ENCODE measurements at places on chromosomes 12 and 14. TPM values are rescaled to one million over a fixed set of nuclear protein-coding genes. Genes with fewer than 3 reads are reported as not detected.

Gene COPS7A
- total RNA-seq = 27.7 TPM

Gene WIF1
- 0.78 TPM for total RNA-seq

Gene ZBTB42
- total RNA-seq = 21.8 TPM

Gene MYF6
- not detected for total RNA-seq

Gene DIO2
- total RNA-seq = under 0.01 TPM

Gene CDCA3
- 0.52 TPM for total RNA-seq

Gene TMEM119
- total RNA-seq = 6.5 TPM

Gene OSBPL8
- 41.2 TPM for total RNA-seq

Gene RDH16
- total RNA-seq = 1.3 TPM

- H3K4me3 ChIP-seq = no peak overlapping the region
- no peak overlapping the region for H3K27ac ChIP-seq
- peaks cover 4% of the 10 kb centered on the region for H3K27me3 ChIP-seq
Observed at GRCh38 chr12:107670999-107671643, 14.5 kb upstream of the PWP1 start.

DNA sequence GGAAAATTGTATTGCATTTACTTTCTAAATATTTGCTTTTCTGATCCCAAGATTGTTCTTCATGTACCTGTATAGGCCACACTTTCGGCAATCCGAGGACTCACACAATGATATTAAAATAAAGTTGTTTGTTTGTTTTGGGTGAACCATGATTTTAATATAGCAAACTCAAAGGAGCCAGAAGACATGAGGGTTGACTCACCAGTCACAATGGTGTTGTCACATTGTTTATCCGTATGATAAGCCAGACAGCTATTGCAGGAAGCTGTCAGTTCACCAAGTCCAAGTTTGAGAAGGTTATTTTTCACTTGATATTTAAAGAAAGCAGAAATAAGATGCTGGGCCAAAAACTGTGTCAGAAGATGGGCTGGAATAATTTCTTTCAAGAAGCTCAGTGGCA is 67.1 kb upstream of the CPM start:
- H3K27me3 ChIP-seq = no peaks in the 10 kb centered on the region
- no peaks in the 10 kb centered on the region for H3K4me1 ChIP-seq
- DNase-seq = no peak
- H3K4me3 ChIP-seq = no peak overlapping the region

GRCh38 chr12:99722690-99723486 is 75.3 kb downstream of the GARIN6 start:
- no peaks in the 10 kb centered on the region for H3K27me3 ChIP-seq
- no peaks in the 10 kb centered on the region for H3K4me1 ChIP-seq
- H3K27ac ChIP-seq = no peak overlapping the region

DNA sequence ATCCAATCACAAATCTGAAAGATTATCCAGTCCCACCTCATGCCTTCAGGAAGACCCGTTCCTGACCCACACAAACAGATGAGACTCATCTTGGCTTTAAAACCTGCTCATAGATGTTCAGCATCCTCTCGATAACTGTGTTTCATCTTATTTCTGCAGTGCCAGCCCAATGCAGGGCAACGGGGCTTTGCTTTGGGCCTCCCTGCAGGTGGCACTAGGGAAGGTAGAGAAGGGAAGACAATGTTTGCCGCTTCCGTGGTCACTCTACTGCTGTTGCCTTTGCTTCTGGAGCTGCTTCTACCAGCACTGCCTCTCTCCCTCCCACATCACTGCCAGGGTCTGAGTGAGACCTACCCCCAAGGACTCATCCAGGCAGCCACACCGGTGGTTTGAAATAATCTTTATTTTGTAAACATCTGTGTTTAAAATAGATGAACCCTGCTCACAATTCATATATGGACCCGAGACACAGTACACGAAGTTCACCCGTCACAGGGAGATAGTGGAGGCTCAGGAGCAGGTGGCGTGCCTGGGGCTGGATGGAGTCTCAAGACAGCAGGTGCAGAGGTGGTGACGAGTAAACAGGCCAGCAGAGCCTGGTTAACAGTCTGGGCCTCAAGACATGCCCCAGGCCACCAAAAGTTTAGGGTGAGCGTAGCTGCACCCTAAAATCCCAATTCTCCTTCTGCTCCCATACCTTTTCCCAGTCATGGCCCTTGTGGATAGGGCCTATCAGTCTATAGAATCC is 3.1 kb upstream of the GPX2 start:
- H3K4me3 ChIP-seq = no peak overlapping the region
- H3K36me3 ChIP-seq = peaks cover 2% of the 10 kb centered on the region
- peaks cover 32% of the 10 kb centered on the region for H3K4me1 ChIP-seq
- no peaks in the 10 kb centered on the region for H3K27me3 ChIP-seq

DNA sequence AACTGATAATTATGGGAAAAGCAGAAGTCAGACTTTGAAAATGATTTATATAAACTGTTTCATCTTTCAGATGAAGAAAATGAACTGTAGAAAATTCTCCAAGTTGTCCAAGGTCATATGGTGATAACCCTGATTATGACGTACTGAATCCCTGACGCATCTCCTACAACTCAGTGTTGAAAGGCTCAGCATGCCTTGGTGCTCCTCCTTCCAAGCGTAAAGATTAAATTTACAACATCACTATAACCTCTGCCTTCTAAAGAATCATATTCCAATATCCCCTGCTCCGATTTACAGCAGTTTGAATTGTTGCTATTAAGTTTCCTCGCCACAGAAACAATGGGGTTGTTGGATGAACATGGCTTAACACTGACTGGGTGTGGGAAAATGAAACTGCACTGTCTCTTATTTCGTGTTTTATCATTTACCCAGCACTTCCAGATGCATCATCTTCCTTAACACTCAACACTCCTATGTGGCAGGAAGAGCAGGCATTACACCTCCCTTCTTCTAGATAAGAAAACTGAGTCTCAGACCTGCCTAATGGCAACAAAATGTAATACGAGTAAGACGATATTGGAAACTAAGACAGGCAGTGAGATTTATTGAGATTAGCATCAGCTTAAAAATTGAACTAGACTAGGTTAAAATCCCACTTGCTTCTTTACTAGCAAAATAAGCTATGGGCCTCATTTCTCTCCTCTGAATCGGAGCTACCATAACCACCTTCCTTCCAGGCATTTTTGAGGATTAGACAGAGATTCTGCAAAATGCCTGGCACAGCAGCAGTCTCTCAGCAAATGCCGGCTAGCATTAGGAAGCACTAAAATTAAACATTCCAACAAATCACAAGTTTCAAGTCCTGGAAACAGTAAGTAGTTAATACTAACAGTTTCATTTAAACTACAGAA is 74.2 kb downstream of the PPM1H start:
- no peaks in the 10 kb centered on the region for H3K4me1 ChIP-seq
- no peaks in the 10 kb centered on the region for H3K36me3 ChIP-seq
- no peak overlapping the region for H3K27ac ChIP-seq
- no peaks in the 10 kb centered on the region for H3K27me3 ChIP-seq
- DNase-seq = no peak

- DNase-seq = no peak
- H3K4me3 ChIP-seq = no peak overlapping the region
- peaks cover 30% of the 10 kb centered on the region for H3K4me1 ChIP-seq
Observed at GRCh38 chr12:97573901-97574300, 111.3 kb downstream of the RMST start.

DNA sequence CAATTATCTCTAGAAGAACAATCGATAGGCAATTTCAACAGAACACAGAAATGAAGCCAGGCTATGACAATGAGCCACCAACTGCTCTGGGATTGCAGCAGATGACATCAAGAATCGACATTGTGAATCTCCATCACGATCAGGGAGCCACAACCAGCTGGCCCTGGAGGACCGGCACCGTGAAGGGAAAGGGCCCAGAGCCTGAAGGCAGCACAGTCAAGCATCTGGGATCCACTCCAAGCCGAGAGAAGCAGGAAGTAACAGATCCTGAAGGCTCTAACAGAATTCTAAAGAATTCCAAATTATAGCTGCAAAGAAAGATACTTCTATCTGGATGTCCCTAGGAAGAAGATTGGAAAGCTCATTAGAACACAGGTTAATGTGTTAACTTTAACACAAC is 61.0 kb downstream of the LRRC74A start:
- DNase-seq = peak; percentile 29
- no peaks in the 10 kb centered on the region for H3K27me3 ChIP-seq
- no peaks in the 10 kb centered on the region for H3K4me1 ChIP-seq
- no peak overlapping the region for H3K27ac ChIP-seq

DNA sequence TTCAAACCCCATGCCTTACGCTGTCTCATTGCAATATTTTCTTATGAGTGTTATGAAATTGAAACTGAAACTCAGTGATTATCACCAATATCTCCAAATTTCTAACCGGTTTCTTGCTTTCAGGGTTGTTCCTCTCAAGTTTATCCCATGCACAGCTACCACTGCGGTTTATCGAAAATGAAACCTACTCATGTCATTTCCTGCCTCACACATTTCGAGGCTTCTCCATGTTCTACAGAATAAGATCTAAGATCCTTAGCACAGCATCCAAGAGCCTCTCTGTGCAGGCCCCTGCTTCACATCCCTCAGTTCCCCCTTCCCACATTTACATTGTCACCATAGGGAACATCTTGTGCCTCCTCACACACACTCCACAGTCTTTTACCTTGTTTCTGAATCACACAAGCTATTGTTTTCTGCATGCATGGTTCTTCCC is 45.5 kb upstream of the FAR2 start:
- H3K4me1 ChIP-seq = no peaks in the 10 kb centered on the region
- no peak overlapping the region for H3K4me3 ChIP-seq
- no peaks in the 10 kb centered on the region for H3K36me3 ChIP-seq

DNA sequence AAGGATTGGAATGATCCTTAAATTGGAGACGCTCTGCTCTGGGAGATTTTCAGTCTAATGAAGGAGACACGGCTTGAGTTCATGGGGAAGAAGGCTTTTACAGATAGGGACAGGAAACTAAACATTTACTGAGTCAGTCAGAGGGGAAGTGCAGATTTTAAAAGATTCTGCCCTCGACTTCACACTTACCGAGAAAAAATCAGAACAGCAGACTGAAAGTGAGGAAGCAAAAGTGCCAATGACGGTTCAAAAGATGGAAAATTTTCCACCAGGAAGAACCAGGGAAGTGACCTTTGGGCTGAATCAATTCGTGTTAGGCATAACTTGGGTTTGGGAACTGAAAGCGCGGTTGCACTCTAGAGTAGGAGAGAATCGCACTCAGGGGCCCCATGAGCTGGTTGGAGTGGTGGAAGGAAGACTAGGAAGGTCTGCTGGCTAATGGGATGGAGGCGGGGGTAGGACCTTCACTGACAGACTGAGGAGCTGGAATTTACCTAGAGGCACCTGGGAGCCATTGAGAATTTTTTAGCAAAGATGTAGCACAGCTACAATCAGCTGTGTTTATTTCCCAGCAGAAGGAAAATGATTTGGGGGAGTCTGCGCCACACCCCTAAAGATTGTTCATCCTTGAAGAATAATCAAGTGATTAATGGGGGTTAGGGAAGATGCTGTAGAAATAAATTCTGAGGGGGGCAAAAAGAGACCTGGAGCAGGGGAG is 1.2 kb downstream of the KCNK13 start:
- no peak overlapping the region for H3K27ac ChIP-seq
- H3K4me1 ChIP-seq = peaks cover 31% of the 10 kb centered on the region
- no peak for DNase-seq

DNA sequence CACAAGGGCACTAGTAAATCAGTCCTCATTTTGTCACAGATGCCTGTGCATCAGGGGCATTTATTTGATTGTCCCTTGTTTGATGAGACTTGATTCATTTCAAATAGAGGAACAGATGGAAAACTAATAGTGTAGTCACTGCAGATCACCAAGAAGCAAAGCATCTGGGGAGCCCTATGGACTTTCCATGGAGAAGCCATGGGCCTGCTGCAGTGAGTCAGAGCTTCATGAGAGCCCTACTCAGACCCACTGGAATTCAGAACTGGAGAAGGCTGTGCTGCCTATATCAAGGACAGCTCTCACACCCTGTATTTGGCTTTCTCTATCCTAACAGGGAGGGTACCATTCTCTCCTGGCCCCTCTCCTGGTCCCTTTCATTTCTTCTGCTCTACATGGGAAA is 126.2 kb downstream of the GRIP1 start:
- no peaks in the 10 kb centered on the region for H3K36me3 ChIP-seq
- no peak for DNase-seq
- no peak overlapping the region for H3K4me3 ChIP-seq
- H3K4me1 ChIP-seq = no peaks in the 10 kb centered on the region

GRCh38 chr12:92332552-92332951 is 186.9 kb upstream of the BTG1 start:
- no peaks in the 10 kb centered on the region for H3K4me1 ChIP-seq
- H3K4me3 ChIP-seq = no peak overlapping the region
- H3K27me3 ChIP-seq = no peaks in the 10 kb centered on the region

DNA sequence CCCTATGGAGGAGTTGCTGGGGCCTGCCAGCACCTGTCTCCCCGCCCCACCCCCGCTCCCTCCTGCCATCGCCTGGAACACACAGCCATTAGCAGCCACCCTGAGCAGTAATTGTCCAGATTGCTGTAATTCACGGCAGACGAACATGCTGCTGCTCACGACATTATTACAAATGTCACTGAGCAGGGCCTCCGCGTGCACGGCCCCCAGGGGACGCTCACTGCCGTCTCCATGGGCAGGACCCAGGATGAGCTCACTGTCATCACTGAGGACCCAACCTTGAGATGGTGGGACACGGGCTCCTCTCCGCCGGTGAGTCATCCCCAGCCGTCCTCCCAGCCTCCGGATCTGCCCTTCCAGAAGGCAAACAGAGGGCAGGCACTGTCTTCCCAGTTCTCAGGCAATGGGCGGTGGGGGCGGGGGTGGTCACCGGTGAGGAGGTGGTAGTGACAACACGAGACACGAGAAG is 100.4 kb downstream of the RFLNA start:
- DNase-seq = peak; percentile 44
- H3K4me1 ChIP-seq = peaks cover 64% of the 10 kb centered on the region
- H3K36me3 ChIP-seq = no peaks in the 10 kb centered on the region
- H3K4me3 ChIP-seq = no peak overlapping the region
- H3K27me3 ChIP-seq = no peaks in the 10 kb centered on the region

DNA sequence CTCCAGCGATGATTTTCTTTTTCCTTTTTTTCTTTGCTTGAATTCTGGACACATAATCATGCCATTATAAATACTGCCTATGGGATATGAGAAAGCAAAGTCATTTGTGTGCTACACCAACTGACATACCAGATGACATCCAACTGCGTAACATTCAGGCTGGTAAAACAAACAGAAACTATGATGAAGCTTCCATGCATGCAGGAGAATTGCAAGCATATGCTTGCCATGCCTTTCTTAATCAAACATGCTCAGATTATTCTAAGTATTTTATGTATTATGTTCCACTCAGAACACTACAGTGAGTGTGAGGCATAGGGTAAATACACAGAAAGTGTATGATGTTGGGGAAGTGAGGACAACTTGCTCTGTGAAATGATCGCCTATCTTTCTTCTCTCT is 97.4 kb downstream of the C12orf50 start:
- H3K36me3 ChIP-seq = no peaks in the 10 kb centered on the region
- H3K4me1 ChIP-seq = no peaks in the 10 kb centered on the region
- no peak for DNase-seq
- no peak overlapping the region for H3K27ac ChIP-seq
- H3K4me3 ChIP-seq = no peak overlapping the region

DNA sequence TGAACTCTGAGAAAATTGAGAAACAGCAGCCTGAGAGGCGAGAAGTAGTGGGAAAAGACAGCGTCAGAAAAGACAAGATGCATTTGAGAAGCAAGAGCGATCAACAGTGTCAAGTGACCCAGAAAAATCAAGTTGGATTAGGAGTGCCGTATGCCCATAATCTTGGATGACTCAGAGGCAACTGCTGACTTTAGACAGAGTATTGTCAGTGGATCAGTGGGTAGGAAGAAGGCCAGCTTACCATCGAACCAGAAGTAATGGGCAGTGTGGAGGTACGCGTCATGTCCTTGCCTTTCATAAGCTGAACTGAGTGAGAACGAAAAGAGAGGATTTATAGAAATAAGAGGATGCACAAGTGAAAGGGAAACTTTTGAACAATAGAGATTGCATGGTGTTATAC is 151.0 kb upstream of the NAV3 start:
- no peaks in the 10 kb centered on the region for H3K36me3 ChIP-seq
- no peak for DNase-seq
- no peak overlapping the region for H3K4me3 ChIP-seq
- H3K27me3 ChIP-seq = no peaks in the 10 kb centered on the region
- H3K27ac ChIP-seq = no peak overlapping the region
- H3K4me1 ChIP-seq = no peaks in the 10 kb centered on the region

Data from body of pancreas (tissue), 4 donors.